ENCODE measurements at places on chromosomes 5 and 9.

DNA sequence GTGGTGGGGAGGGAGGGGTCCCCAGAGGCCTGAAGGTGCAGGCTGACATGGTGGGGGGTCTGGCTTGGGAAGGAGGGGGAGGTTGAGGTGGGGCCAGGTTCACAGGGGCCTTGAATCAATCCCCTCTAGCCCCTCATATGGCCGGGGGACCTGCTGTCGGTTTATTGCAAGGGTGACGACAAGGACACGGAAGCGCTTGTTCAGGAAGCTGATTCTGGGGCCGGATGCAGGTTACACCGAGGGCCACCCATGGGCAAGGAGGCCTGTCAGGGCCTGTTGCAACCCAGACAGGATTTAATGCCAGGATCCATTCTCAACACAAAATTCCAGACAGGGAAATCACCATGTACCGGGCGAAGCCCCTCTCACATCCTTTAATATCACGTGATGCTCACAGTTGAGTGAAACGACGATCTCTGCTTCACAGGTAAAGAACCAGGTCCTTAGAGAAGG lies 41.6 kb upstream of the SYNPO start:
- no peak for DNase-seq

DNA sequence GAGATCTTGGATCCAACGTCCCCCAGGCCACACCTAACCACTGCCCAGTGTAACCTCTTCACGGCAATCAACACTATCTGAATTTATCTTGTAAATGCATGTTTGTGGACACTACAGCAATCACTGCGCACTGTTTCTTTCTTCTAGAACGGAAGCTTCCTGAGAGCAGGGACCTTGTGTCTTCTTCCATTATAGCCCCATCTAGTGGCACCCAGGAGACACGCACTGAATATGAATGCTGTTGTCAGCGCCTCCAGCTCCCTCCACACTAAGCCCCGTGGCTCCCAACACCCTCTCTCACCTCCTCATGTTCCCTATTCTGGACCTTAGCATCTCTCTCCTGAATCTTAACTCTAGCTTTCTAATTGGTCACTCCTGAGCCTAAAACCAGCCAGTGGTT lies 72.7 kb downstream of the SMIM23 start:
- no peak for DNase-seq

DNA sequence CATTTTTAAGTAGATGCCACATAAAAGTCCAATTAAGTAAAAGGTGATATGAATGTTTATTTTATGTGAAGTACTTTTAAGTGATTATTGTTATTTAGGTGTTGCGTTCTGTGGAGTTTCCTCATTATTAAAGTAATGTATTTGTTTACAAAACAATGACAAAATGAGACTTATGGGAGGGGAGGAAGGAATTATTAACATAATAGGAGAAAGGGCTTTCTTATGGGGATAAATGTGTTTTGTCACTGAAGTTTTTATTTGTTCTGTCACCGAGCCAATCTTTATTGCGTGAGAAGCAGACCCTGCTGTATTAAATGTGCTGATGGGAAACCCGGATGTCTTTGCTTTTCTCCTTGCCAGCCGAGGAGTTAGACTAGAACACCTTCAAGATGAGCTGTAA lies 44.5 kb downstream of the TRIO start:
- no peak for DNase-seq

GRCh38 chr9:70576116-70576515 lies 161.7 kb upstream of the KLF9 start:
- DNase-seq, result no peak

DNA sequence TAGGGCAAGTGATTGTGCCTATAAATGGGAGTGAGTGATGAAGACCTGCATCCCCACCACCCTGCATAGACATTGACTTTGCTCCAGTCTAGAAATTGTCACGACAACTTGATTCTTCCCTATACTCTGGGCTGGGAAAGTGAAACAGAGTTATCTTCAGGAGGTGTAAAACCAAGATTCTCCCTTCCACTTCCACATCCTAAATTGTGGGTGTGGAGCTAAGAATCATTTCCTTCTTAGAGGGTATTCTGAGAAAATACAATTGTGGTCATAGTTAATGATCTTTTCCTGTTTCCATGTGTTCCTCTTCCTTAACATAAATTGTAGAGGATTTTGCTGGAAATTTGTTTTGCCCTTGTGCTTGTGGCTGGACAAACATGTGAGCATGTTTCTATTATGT lies 96.8 kb upstream of the PJA2 start:
- no peak for DNase-seq

GRCh38 chr9:2787065-2787464 lies 56.8 kb downstream of the PUM3 start:
- no peak for DNase-seq

GRCh38 chr5:2453781-2454180 lies 297.7 kb downstream of the IRX2 start:
- DNase-seq, result no peak

GRCh38 chr5:134005417-134006061 lies 764 bp upstream of the VDAC1 start:
- no peak for DNase-seq

DNA sequence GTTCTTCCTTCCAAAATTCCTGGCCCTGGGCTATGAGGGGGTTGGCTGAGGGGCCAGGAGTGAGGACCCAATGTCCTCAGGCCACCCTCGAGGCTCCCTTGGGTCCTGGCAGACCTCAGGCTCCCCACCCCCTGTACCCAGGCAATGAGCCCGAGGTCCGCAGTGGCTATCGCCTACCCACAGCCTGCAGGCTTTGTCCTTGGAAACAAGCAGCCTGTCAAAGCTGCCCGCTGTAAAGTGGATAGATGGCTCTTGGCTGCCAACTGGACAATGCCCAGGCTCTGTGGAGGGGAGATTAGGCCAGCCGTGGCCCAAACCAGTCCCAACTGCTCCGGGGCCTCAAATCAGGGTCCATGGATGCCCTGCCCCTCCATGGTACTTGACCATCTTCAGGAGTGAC lies 2.2 kb upstream of the ADGRD2 start:
- DNase-seq, result no peak

- DNase-seq, result no peak
Measured at GRCh38 chr5:6678385-6678784, 34.8 kb upstream of the TENT4A start.

- DNase-seq, result no peak
Measured at GRCh38 chr5:1875281-1875842, 7.4 kb downstream of the IRX4 start.

GRCh38 chr9:133844398-133844784 lies 106.2 kb upstream of the SARDH start:
- DNase-seq, result no peak

GRCh38 chr5:74135033-74135432 lies 505.5 kb downstream of the ENC1 start:
- no peak for DNase-seq

DNA sequence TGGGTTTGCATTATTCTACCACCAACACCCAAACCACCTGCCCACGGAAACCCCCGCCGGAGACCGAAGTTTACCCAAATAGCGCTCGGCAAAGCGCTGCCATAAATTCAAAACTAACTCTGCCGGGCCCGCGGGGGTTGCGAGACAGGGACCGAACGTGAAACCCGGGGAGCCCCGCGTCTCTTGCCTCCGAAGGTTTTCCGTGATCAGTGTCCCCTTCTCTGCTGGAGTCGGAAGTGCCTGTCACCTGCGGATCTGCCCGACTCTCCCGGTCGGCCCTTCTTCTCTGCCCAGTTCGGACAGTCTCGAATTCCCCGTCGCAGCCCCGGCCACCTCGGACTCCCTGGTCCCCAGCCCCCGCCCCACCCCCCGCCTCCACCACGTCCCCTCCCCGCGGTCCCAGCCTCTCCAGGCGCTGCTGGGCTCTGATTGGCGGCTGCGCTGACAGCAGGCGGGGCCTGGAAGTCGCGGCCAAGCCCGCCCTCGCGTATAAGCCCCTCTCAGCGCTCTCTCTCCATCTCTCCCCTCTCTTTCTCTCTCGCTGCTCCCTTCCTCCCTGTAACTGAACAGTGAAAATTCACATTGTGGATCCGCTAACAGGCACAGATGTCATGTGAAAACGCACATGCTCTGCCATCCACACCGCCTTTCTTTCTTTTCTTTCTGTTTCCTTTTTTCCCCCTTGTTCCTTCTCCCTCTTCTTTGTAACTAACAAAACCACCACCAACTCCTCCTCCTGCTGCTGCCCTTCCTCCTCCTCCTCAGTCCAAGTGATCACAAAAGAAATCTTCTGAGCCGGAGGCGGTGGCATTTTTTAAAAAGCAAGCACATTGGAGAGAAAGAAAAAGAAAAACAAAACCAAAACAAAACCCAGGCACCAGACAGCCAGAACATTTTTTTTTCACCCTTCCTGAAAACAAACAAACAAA lies at the start of gene RORB:
Gene RORB (plus strand): TSS at position 517 of the 929 bp plus-strand sequence. CDS start 642 bp downstream, outside the sequence.
- peak; percentile 19 for DNase-seq

GRCh38 chr5:136215812-136216211 lies 22.9 kb upstream of the SMIM32 start:
- no peak for DNase-seq

- DNase-seq, result no peak
Measured at GRCh38 chr5:172932313-172933017, 26.8 kb upstream of the RPL26L1 start.

DNA sequence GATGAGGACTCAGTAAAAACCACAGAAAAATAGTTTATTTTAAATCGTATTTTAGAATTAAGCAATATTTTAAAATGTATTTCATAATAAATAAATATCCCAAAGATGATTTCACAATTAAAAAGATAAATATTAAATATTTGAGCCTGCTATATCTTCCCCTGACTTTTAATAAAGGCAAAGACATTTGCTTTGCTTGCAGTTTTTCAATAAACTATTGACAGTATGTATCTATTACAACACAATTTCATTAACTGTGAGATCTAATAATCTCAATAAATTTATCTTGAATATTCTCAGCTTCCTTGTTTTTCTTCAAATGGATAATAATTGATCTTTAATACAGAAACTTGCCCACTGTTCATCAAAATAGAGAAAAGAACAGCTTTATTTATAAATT lies 186.2 kb upstream of the TARS1 start:
- no peak for DNase-seq

- no peak for DNase-seq
Measured at GRCh38 chr5:113375480-113376060, 59.2 kb downstream of the TSSK1B start.

GRCh38 chr5:159901772-159902171 lies 14.5 kb upstream of the ADRA1B start:
- DNase-seq, result no peak

- DNase-seq, result no peak
Measured at GRCh38 chr5:159805021-159805420, 111.3 kb upstream of the ADRA1B start.

GRCh38 chr5:126138281-126138931 lies 284.8 kb upstream of the GRAMD2B start:
- DNase-seq, result peak; percentile 14

DNA sequence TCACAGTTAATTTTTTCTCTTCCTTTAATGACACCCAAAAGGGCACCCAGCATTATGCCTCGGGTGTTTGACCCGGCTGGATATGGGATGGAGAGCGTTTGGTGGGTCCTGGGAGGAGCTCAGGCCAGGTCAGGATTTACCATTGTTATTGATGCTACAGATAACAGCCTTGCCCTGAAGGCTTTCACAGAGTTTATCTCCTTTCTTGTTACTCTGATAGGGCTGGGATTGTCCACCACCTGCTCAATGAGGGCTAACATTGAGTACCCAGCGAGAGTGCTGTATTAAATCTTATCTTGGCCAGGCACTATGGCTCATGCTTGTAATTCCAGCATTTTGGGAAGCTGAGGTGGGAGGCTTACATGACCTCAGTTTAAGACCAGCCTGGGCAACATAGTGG lies 37.2 kb downstream of the GADD45G start:
- no peak for DNase-seq

- no peak for DNase-seq
Measured at GRCh38 chr5:142659405-142659804, 26.5 kb downstream of the FGF1 start.

GRCh38 chr9:129597355-129598088 lies 23.4 kb downstream of the C9orf50 start:
- DNase-seq, result no peak

GRCh38 chr5:6837519-6838110 lies 124.4 kb downstream of the TENT4A start:
- DNase-seq, result no peak

Measured in non-pigmented ciliary epithelial cell (primary cell).